ENCODE measurements at places on chromosomes 5 and 9.

DNA sequence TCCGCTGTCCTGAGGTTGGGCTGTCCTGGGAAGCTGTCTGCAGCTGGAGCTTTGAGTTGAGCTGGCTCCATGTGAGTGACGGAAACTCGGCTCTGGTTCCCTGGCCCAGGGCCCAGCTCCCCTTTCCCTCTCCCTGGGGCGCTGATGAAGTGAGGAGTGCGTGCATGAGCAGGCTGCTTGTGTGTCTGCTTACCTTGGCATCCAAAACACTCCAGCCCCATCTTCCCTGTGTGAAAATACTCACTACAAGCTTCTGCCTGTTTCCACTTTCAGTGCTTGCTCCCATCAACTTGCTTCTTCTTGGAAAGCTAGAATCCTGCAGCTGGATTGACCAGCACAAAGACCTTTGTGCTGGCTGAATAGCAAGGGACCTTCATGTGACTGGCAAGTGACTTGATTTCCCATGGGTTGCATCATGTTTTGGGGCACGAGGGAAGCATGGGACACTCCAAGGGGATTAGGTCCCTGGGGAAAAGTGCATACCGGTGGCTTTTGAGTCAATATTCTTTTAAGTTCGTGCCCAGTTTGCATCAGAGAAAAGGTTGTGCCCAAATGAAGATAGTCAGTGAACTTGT is 198.1 kb downstream of the GADD45G start:
- no peak for DNase-seq

GRCh38 chr5:111353035-111353434 is 128.9 kb downstream of the CAMK4 start:
- DNase-seq = no peak

DNA sequence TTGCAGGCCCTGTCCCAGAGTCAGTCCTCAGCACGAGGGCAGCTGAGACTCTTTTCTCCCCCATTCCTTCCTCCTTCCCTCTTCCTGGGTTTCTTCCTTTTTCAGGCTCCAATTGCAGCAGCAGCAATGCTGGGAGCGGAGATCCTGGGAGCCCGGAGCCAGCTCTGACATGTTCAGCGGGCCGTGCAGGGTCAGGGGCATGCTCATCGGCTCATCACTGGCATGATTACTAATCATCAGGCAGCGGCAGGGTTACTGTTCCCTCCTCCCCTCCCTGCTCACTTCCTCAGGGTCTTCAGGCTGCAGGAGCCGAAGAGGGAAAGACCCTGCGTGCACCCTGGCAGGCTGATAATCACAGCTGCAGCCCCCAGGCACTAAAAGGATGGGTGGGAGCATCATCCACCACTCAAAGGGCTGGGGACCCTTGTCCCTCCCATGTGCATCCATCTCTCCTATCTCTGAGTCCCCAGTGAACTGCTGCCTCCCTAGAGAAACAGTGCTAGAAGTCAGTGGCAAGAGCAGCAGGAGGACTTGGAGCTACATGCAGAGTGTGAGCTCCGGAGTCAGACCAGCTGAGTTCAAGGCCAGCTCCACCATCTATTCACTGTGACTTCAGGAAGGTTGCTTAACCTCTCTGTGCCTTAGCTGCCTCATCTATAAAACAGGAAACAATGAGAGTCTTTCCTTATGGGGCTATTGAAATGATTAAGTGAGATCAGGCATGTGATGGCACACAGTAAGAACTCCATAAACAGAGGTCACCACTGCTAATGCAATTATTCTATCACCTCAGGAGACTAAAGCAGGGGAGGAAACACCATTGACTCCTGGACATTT is 7.8 kb upstream of the KCNIP1 start:
- no peak for DNase-seq

DNA sequence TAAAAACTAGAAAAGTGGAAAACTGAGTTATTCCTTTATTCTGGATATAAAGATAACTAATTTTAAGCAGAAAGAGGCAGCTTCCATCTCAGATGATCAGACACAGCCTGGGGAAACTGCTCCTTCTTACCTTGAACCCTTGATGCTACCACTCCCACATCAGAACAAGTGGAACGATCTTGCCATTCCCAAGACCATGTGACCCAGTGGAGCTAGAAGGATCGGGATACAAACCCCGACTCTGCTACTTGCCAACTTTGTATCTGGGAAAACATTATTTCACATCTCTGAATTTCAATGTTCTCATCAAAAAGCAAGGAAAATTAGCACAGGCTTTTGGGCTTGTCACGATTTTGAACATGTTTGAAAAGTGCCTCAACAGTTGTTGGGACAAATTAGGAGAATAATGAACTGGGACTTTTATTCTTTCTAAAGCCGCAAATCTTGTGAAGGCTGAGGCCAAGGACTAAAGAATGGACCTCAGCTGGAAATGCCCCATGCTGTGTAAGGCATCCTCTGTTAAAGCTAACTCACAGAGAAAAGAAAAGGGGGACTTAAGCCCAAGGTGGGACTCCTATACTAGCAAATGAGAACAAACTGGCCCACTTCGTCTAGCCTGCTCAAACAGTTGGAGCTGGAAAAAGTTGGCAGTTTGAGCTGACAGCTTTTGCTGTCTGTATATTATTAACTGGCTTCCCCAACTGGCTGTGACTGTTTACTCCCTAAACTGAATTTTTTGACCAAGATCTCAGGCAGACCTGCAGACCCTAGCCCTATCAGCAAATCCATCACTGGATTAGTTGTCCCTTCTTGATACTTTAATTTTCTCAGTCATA is 552.3 kb downstream of the EFNA5 start:
- DNase-seq = no peak

- DNase-seq = no peak
Measured at GRCh38 chr5:60916646-60917045, 28.2 kb downstream of the ERCC8 start.

- no peak for DNase-seq
Measured at GRCh38 chr9:71980266-71981190, 69.1 kb downstream of the C9orf85 start.

DNA sequence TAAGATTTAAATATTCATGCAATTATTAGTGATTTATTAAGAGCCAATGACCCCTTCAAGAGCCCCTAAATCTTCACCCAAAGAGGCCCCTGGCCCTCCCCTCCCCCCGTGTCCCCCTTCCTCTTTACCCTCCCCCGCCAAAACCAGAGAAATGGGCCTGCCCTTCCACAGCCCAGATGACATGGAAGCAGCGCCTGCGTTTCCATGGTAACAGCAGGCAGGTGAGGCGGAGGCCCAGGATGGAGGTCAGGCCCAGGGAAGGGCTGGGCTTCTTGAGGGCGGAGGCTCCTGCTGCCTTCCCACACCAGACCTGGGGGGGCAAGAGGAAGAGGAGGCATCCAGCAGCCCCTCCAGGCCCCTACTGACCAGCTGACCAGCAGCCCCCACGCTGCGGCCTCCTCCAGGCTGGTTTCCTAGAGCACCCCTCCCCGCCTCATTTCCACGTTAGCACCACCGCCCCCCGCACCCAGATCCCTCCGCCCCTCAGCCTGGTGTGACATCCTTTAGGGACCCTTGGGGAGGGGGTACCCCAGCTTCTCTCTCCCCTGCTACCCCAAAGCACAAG is 37.4 kb downstream of the UNC5A start:
- no peak for DNase-seq

DNA sequence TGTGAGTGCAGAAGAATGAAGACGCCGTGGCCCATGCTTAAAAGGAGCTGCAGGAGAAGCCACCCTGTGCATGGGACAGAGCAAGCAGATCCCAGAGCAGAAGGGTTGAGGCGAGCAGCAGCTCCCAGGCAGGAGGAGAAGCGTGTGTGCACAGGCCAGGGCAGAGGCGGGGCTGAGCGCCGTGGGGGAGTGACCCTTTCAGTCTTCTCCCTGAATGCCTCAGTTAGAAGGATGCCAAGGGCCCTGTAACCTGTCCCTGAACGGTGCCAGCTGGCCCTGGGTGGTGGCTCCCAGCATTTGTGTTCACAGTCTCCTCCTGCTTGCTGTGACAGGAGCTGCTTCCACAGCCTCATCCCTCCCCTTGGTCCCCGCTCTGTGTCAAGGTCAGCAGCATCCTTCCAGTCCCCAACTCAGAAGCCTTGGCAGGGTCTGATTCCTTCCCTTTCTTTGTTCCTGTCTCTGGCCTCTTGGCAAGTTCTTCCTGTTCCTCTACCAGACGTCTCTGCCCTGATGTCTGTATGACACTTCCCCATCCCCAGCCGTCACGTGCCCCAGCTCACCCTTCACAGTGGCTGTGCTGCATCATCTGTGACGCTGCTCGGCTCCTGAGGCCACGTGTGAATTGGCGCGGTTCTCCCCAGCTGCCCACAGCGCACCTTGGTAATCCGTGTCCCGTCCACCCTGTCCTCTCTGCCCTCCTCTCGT is 5.2 kb downstream of the EXOC3 start:
- DNase-seq = no peak

- no peak for DNase-seq
Measured at GRCh38 chr9:127777368-127777980, 992 bp downstream of the SH2D3C start.

- no peak for DNase-seq
Measured at GRCh38 chr9:97447001-97447400, 35.1 kb downstream of the TDRD7 start.

Measured in left renal cortex interstitium (tissue), 4 donors.